ENCODE measurements at places on chromosomes 6 and 20.

GRCh38 chr20:38272398-38272797 lies 11.9 kb upstream of the KIAA1755 start:
- DNase-seq, result no peak

DNA sequence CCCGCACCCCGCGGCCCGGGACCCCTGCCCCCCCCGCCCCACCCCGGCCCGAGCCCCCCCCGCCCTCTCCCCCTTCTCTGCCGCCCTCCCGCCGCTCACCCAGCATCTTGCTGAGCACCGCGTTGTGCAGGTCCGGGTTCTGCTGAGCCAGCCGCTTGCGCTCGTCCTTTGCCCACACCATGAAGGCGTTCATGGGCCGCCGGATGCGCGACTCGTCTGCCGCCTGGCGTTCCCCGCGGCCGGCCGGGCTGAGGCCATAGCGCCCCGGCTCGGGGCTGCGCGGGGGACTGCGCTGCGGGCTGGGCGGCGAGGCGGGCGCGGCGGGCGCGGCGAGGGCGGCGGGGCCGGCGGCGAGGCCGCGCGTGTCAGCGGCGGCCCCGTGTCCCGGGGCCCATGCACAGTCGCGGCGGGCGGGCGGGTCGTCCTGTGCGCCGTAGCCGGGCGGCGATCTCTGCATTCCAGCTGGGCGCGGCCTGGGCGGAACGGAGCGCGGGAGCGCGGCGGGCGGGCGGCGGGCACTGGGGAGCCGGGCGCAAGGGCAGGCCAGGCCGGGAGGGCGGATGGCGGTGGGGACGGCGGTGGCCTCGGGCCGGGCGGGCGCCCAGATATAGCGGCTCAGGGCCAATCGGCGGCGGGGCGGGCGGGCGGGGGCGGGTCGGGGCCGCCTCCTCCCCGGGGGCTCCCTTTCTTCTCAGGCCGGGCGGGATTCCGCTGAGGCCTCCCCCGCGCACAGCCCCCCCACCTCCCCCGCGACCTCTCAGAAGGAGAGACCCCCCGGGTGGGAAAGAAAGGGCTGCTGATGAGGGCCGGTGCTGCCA lies at the start of gene SOX18:
Gene SOX18, minus strand, starts transcription at position 580 of the 818 bp plus-strand sequence. Its CDS starts 123 bp downstream, at position 457.
- no peak for DNase-seq

DNA sequence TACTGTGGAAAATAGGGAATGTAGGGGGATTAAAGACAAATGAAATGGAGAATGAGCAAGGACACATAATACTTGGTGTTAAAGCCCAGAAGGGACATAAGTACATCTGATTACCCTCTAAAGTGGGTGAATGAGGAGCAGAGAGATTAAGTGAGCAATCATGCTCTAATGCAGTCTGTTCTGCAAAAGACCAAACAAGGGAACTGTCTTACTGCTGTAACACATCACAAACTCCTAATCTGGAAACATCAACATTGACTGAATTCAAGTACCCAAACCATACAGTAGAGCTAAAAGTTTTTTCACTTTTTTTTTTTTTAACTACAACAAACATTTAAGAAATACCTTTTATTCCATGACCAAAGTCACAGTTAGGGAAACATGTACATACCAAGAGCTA lies 19.3 kb upstream of the SLC17A4 start:
- no peak for DNase-seq

- DNase-seq, result no peak
These were observed 55.7 kb upstream of the NKX2-2 start for GRCh38 chr20:21569586-21569985.

GRCh38 chr20:15925376-15925775 lies 647.9 kb downstream of the KIF16B start:
- no peak for DNase-seq

GRCh38 chr6:139825935-139826374 lies 451.5 kb upstream of the CITED2 start:
- DNase-seq, result no peak

GRCh38 chr6:135113860-135114259 lies 59.2 kb upstream of the HBS1L start:
- no peak for DNase-seq

- no peak for DNase-seq
These were observed 80.0 kb upstream of the FUT9 start for GRCh38 chr6:95935736-95936135.

GRCh38 chr6:3353213-3353903 lies 94.6 kb downstream of the PSMG4 start:
- no peak for DNase-seq

DNA sequence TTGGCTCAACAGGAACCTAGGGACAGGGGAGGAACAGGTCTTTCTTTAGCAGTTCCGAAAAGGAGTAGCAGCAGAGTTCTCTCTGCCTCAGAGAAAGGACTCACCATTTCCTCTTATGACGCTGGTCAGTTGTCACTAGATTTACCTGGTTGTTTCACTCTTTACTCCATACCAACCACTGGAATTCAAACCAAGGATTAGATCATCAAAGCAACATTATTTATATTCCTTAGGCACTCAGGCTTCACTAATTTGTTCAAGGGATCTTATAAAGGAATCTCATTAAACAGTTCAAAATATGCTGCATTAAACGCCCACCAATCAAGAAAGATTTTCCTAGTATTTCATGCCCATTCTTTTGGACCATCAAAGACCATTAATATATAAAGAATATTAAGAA lies 1129.5 kb upstream of the MAP3K7 start:
- DNase-seq, result no peak

GRCh38 chr20:40933758-40934157 lies 94.9 kb upstream of the TOP1 start:
- DNase-seq, result no peak

GRCh38 chr6:68368845-68369244 lies 266.2 kb upstream of the ADGRB3 start:
- DNase-seq, result no peak

DNA sequence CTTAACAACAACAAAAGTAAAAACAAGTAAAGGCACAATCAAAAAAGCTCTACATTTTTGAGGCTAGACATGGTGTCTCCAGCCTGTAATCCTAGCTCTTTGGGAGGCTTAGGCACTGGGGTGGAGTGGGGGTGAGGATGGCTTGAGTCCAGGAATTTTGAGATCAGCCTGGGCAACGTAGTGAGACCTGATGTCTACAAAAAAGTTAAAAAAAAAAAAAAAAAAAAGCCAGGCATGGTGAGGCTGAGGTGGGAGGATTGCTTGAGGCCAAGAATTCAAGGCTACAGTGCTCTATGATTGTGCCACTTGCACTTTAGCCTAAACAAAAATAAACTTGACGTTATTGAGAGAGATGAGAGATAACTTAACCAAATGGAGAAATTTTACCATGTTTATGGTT lies 60.1 kb downstream of the QKI start:
- no peak for DNase-seq

- DNase-seq, result no peak
These were observed 252.7 kb downstream of the DHX35 start for GRCh38 chr20:39214828-39215227.

DNA sequence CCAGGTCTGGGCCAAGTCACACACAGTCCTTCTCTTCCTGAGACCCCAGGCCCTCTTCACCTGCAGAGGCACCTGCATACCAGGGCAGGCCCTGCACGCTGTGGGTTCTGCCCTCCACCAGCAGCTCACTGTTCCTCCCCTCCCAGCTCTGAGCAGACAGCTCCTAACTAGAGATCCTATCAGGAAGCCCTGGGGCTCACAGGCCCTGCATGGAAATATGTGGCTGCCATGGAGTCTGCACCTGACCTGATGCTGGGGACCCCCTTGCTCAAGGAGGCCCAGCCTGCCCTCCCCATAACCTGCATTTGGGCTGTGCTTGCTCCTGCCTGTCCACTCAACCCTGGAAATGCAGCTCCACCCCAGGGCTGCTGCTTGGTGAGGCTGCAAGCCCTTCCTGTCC lies 14.6 kb upstream of the HLA-G start:
- DNase-seq, result no peak

DNA sequence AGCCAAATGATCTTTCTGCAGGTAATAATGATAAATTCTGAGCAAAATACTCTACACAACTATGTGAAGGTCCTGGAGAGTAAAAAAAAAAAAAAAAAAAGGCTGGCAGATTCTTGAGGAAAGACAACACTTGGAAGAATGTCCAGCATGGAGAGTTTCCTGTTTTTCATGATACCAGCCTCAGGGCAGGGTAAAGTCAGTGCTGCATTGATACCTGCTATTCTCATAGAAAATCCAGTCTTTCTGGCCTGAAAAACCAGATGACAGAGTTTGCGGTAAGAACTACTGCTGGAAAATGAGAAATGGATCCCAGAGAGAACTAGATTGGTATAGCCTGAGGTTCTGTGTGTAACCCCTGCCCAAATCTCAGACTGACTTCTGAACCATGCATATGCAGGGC lies 89.1 kb downstream of the AFG1L start:
- DNase-seq, result no peak

GRCh38 chr20:46715292-46715756 lies 5.9 kb downstream of the SLC2A10 start:
- no peak for DNase-seq

GRCh38 chr20:57788936-57789613 lies 79.3 kb upstream of the PMEPA1 start:
- DNase-seq, result no peak

GRCh38 chr6:24313251-24314141 lies 44.4 kb downstream of the DCDC2 start:
- no peak for DNase-seq

GRCh38 chr20:17014217-17014616 lies 212.6 kb upstream of the PCSK2 start:
- no peak for DNase-seq

GRCh38 chr6:22020299-22021003 lies 276.4 kb downstream of the PRL start:
- no peak for DNase-seq

- no peak for DNase-seq
These were observed 27.1 kb downstream of the PPP1R3G start for GRCh38 chr6:5112066-5112799.

DNA sequence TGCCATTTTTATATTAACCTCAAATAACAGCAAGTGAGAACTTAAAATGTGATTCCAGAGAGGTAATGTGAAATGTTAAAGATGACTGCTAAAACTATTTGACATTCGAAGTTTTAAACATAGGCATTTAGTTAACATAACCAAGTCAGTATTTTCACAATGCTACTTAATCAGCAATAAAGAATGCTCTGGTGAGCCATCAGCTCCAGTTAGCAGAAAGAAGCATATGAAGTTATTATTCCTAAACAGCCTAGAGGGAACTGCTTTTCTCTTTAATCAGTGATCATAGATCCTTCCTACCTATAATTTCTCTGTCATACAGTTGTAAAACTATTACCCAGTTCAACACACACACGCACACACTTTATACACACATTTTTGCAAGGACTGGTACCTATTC lies 60.1 kb downstream of the MMS22L start:
- DNase-seq, result no peak

GRCh38 chr6:43803783-43804549 lies 34.0 kb downstream of the VEGFA start:
- DNase-seq, result no peak

- DNase-seq, result no peak
These were observed 253.0 kb upstream of the TBX18 start for GRCh38 chr6:85017352-85017751.

GRCh38 chr6:46979206-46979605 lies 57.5 kb upstream of the ADGRF5 start:
- no peak for DNase-seq

DNA sequence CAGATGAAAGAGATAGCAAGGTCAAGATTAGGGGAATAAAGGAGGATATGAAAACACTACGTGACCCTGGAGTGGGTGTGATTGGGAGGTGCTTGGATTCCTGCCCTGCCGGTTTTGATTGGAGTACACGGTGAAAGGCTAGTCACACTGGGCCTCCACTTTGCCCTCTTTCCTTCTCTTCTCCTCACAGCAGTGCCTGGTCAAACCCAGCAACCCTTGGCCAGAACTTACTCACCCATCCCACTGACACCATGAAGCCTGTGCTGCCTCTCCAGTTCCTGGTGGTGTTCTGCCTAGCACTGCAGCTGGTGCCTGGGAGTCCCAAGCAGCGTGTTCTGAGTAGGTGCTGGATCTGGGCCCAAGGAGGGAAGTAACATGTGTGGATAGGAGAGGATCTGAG lies at the start of gene WFDC13:
Gene WFDC13, plus strand, starts transcription at position 166 of the 400 bp plus-strand sequence. Its CDS starts 86 bp downstream, at position 252.
- DNase-seq, result no peak

DNA sequence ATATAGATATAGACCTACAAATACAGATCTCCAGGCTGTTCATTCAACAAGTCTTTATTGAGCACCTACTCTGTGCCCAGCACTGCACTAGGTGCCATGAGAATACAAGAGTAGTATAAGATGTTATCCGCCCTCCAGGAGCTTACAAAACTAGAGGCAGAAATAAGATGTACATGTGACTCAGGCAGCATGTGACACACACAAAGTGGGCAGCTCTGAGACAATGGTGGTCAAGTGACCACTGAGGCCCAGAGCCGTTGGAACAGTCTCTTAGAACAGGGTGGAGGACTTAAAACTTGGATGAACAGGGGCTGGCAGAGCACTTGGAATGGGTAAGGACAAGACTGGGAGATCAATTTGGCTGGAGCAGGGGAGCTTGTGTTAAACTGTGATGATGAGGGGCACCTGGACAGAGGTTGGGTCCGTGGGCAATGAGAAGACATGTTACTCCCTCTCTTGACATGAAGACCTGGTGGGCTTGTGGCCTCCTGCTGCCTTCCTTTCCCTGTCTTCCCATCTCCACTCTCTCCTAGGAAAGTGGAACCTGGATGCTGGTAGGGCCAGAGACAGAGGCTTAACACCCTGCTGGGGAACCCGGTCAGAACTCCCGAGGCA lies 21.2 kb downstream of the TRIM15 start:
- no peak for DNase-seq

DNA sequence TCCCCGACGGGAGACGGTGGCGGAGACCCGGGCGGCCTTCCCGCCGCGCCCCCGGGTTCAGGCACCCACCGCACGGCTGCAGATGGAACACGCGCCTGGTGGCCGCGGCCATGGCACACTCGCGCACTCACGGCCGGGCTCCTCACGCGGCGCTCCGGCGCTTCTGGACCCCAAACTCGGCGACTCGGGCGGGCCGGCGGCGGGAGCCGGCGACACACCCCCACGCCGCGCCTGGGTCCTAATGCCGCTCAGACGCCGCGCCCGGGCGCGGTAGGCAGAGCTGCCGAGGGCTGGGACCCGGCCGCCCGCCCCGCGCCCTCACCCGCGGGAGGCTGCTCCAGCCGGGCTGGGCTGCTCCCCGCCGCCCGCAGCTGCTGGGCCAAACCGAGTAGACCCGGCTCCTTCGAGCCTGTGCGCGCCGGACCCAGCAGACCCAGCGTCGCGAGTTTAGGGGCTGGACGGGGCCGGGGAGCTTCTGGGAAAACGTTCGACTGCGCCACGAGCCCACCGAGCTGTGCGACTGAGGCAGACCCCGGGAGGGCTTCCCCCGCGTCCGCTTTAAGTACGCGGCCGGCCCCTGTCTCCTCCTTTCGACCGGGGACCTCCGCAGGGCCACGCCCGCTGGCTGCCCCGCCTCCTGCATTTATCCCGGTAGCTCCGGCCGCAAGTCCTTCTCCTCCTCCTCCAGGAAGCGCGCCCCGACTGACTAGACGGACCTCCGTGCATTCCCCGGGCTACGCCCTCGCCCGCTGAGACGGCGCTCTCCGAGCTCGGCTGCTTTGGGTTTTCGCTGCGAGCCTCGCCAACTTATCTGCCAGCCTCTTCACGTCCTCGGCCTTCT lies at the start of gene SLC4A11:
Gene SLC4A11, minus strand, starts transcription at position 165 of the 841 bp plus-strand sequence. Its CDS starts 53 bp downstream, at position 112.
- peak; percentile 31 for DNase-seq
